NCI-H1417 (cell line): ENCODE measurements at places on chromosomes 1 and 21.

DNA sequence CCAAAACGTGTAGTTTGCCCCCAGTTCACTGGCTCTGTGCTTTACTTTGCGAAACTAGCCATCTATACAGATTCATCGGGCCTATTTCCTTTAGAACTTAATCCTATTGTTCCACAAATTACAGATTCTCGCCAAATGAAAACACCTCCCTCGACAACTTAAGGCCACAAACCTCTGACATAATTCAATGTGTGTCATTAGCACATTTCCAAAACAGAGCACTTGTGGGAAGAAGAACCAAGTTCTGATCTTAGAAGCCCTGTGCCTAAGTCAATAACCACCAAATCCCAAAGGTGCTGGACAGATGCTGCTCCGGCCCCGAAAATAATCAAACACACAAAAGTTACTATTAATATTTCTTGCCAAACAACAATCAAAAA lies 93.9 kb downstream of the SLC45A1 start:
- no peak for DNase-seq

GRCh38 chr1:90187323-90187585 lies 192.3 kb downstream of the ZNF326 start:
- no peak for DNase-seq

GRCh38 chr1:34790985-34791384 lies 1.8 kb upstream of the GJA4 start:
- no peak for DNase-seq

DNA sequence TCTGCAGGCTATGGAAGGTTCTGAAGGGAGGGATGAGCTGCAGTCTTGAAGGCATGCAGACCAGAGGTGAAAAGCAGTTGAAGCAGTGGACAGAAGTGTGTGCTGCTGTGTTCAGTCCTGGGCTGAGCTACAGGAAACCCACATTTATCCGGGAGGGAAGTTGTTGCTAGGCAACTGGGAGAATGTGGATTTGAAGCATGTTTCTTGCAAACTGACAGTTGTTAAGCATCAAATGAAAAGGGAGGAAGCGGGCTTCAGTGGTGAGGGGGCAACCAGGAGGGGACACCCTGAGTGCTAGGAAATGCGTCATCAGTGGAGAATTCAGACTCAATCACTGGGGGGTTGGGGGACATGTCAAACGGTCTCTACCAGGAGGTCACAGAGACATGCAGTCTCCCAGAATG lies 28.7 kb downstream of the ABCA4 start:
- DNase-seq: peak; percentile 35

GRCh38 chr1:185280589-185280988 lies 36.5 kb downstream of the IVNS1ABP start:
- no peak for DNase-seq

- peak; percentile 55 for DNase-seq
These were observed 752 bp upstream of the ACTA1 start for GRCh38 chr1:229434641-229435051.

- no peak for DNase-seq
These were observed 19.6 kb upstream of the TARDBP start for GRCh38 chr1:10992864-10993263.

- no peak for DNase-seq
These were observed 290.3 kb upstream of the NRIP1 start for GRCh38 chr21:15355066-15355465.

- no peak for DNase-seq
These were observed 94.1 kb downstream of the NMNAT2 start for GRCh38 chr1:183323849-183324683.

- no peak for DNase-seq
These were observed 21.1 kb downstream of the C2CD2 start for GRCh38 chr21:41932576-41933312.

GRCh38 chr1:184843732-184844495 lies 89.3 kb upstream of the EDEM3 start:
- no peak for DNase-seq

DNA sequence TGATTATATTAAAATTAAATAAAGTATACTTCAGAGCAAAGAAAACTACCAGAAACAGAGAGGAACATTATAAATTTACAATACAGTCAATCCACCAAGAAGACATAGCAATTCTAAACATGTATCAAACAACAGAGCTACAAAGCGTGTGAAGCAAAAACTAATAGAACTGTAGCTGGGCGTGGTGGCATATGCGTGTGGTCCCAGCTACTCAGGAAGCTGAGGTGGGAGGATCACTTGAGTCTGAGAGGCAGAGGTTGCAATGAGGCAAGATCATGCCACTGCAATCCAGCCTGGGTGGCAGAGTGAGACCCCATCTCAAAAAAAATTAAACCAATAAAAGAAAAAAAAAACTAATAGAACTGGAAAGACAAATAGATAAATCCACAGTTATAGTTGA lies 12.3 kb downstream of the CCDC185 start:
- DNase-seq: no peak

DNA sequence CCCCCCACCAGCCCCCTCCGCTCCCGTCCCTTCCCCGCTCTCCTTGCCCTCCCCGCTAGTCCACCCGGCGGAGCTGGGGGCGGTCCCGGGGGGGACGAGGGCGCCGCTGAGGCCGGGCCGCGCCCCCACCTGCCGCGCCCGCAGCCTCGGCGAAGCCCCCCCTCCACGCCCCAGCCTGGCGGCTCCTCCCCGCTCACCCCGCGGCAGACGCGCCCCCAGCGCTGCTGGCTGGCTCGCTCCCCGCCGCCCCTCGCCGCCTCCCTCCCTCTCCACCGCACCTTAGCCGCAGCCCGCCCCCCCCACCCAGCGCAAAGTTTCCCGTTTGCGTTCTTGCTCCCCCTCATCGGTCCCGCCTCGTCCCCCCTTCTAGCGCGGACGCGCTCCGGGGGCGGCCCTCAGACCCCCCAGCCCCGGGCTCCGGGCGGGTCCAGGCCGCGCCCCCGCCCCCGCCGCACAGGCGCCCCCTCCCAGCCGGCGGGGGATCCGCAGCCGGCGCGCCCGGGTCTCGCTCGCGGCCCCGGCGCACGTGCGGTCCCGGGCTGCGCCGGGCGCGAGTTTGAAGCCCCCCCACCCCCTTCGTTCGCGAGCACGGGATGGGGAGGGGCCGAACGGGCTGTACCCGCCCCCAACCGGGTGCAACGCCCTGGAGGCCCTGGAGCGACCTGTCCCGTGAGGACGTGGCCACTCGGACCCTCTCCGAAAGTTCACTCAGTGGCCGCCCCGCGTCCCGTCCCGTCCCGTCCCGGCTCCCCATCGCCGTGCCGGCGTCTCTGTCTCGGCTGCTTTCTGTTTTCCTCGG lies 623 bp downstream of the PTPRF start:
- peak; percentile 78 for DNase-seq

DNA sequence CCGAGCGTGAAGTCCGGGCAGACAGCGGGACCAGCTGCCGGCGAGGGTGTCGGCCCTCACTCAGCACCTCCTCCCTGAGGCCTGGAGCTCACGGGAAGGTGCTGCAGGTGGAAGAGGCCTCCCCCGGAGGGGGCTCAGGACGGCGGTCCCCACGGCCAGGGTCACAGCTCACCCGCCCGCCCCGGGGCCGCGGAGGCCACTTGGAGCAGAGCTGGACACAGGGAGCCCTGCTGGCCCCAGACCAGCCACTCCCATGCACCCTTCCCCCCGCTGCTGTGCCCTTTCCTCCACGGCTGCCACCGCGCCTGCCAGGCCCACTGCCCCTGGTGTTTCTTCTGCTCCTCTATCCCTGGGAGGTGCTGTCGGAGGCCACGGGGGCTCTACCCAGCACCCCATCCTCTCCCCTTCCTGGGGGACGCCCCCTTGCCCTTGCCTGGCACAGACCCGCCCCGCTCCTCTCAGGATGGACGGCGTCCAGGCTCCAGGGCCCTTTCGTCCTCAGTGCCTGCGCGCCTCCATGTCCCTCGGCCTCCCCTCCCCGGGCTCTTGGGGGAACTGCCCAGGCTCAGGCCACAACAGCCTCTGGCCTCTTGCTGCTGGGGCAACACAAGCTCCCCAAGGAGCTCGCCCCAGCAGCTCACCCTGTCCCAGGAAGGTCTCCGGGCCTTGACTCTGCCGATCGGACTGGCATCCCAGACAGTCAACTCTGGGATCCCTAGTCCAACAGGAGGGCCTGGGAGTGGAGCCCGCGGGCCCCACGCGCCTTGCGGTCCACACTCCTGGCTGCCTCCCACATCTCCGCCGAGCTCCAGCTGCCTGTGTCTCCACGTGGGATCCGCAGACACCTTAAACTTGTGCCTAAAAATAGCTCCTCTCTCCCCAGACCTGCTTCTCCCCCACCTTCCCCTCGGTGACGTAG lies 4.1 kb downstream of the TMEM240 start:
- DNase-seq: no peak

DNA sequence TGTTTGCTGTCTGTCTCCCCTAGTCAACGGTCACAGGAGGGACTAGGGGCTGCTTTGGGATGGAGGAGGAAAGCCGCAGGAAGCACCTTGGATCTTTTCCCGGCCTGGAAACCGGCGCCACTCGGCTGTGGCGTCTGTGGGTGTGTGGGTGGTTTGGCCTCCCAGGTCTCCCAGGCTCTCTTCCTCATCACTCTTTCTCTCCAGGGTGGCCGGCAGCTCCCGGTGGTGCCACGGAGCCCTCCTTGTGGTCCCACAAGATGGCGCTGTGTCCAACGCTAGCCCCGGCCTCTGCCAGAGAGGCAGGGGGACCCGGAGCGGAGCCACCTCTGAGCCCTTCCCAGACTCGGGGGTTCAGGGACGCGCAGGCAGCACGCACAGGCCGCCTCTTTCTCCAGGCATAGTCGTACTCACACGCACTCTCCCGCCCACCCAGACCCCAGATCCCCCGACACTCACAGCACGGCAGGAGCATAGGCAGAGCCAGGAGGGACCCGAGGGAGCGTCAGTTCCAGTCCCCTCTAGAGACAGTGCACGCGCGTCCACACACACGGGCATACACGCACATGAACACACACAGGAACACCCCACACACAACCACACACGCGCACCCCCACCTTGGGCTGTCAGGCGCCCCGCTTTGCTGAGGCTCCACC lies 31.2 kb downstream of the CDCP2 start:
- DNase-seq: peak; percentile 46

GRCh38 chr1:160755911-160756848 lies 17.1 kb downstream of the SLAMF7 start:
- DNase-seq: no peak

- DNase-seq: peak; percentile 59
These were observed 327 bp downstream of the LRRC40 start for GRCh38 chr1:70205071-70205433.

GRCh38 chr1:234320549-234320948 lies 52.7 kb upstream of the COA6 start:
- DNase-seq: no peak

DNA sequence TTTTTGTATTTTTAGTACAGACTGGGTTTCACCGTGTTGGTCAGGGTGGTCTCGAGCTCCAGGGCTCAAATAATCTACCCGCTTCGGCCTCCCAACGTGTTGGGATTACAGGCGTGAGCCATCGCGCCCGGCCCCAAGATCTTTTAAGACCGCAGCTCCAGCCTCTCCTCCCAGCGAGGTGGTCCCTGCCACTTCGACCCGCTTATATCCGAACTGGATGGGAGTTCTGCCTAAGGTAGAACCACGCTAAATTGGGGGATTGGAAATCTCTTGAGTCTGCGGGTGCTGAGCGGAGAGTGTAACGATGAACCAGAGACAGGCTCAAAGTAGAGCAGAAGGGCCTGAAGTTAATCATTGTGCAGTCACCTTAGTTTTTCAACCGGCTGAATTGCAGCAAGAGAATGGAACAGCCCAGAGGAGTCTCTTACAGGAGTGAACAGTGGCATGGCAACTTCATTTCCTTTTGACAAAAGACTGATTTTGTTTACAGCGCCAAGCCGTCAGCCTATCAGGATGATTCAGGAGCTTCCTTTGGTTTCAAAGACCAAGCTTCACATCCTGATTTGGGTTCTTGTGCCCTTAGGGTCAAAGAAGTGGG lies 726 bp upstream of the CYB5R1 start:
- DNase-seq: peak; percentile 59

GRCh38 chr1:100482167-100482566 lies 55.8 kb upstream of the GPR88 start:
- DNase-seq: no peak

DNA sequence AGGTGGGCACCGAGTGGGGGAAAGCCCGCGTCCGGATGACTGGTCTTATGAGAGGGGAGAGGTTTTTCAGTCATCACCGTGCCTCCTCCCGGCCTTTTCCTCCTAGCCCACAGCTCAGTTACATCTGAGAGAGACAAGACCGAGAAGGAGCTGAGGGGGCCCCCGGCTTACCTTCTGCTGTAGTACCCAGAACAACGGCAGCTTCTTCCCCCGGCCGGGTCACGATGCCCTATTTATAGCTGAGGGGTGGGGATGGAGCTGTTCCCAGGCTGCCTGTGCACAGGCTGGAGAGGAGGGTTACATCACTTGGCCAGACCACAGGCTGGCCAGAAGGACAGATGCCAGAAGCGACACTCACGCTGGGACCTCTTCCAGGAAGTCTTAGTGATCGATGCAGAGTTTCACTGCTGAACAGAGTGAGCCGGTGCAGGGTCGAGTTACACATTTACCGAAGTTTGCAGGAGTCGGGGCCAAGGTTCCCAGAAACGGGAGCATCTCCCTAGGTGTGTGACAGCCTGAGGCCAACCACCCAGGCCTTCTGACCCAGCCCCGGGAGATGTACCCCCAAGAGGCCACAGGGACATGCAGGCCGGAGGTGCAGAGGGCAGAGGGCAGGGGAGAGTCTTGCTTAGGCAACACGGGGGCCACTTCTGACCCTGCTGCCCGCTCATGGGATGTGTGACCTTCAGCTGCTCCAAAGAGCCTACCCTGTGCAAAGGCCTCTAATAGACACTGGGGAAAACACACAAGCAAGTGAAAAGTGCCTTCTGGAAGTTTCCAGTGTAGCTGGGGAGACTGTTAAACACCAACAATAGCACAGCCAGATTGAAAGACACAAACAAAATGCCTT lies at the start of gene AGT:
TSS of gene AGT (minus strand) at position 208 of the 850 bp plus-strand sequence. CDS start 3,299 bp downstream, outside the sequence.
- no peak for DNase-seq

- peak; percentile 46 for DNase-seq
These were observed 20.0 kb upstream of the CLIC6 start for GRCh38 chr21:34648739-34649297.

DNA sequence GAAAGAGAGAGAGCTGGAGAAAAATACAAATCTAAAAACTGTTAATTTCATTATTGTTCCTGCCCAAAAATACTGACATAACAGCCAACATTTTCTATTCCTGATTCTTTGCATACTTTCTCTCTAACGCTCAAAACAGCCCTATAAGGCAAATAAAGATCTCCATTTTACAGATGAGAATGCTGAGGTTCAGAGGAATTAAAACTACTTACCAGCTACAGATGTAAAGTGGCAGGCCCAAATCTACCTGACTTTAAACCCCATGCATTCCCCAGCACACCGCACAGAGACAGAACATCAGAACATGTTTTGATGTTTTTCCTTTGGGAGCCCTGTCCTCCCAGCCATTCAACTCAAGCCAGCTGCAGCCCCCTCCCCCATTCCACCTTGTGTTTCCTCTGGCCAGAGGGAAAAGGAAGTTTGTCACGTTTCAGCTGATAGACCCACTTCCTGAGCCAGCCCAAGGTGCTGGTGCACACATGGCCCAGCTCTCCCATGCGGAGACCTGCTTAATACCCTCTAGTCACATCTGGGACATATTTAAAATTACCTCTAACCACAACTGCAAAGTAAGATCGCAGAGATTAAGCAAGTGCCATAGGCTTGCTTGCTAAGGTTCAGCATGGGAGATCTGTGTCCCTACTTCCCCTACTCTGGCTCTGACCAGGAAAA lies 133.1 kb upstream of the NFIA start:
- DNase-seq: no peak
